ENCODE measurements at places on chromosomes 13 and 19.

- no peak for DNase-seq
Observed at GRCh38 chr13:70505809-70506208, 397.6 kb upstream of the KLHL1 start.

GRCh38 chr19:58003174-58003828 lies 681 bp upstream of the ZNF606 start:
- no peak for DNase-seq

DNA sequence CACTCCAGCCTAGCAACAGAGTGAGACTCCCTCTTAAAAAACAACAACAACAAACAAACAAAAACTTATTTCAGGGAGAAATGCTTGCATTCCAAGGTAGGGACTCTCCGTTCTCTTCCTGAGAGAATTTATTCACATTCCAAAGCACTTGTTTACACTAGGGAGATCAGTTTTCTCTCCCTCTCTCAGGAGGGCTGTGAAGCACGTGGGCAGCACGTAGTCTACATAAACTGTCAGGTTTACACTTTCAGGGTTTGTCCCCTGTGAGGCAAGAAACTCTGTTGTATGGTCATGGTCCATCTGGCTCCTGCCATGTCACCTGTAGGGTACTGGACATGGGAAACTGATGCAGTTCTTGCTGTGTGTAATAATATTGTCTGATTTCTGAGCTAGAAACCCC lies 31.6 kb downstream of the WDR87 start:
- DNase-seq, result no peak

- DNase-seq, result no peak
Observed at GRCh38 chr13:77386880-77387606, 60.1 kb upstream of the MYCBP2 start.

- peak; percentile 59 for DNase-seq
Observed at GRCh38 chr13:48892053-48892687, 83.5 kb upstream of the FNDC3A start.

DNA sequence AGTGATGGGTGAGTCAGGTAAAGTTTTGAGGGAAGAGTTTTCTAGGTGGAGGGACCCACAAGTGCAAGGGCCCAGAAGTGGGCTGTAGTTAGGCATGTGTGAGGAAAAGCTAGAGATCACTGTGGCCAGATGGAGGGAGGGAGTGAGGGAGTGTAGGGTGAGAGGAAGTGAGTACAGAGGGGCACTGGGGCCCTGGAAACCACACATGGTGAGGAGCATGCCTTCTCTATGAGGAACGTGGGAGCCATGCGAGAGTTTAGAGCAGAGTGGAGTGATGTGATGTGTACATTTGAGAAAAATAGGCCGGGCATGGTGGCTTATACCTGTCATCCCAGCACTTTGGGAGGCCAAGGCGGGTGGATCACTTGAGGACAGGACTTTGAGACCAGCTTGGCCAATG lies 14.7 kb upstream of the SHKBP1 start:
- DNase-seq, result no peak

GRCh38 chr19:6457958-6458694 lies 1.5 kb downstream of the SLC25A23 start:
- DNase-seq, result no peak

GRCh38 chr19:19278315-19278714 lies 5.2 kb upstream of the TM6SF2 start:
- no peak for DNase-seq

GRCh38 chr13:113862931-113863523 lies 849 bp downstream of the GAS6 start:
- DNase-seq, result no peak

- DNase-seq, result no peak
Observed at GRCh38 chr13:62583466-62583865, 1167.8 kb upstream of the PCDH20 start.

DNA sequence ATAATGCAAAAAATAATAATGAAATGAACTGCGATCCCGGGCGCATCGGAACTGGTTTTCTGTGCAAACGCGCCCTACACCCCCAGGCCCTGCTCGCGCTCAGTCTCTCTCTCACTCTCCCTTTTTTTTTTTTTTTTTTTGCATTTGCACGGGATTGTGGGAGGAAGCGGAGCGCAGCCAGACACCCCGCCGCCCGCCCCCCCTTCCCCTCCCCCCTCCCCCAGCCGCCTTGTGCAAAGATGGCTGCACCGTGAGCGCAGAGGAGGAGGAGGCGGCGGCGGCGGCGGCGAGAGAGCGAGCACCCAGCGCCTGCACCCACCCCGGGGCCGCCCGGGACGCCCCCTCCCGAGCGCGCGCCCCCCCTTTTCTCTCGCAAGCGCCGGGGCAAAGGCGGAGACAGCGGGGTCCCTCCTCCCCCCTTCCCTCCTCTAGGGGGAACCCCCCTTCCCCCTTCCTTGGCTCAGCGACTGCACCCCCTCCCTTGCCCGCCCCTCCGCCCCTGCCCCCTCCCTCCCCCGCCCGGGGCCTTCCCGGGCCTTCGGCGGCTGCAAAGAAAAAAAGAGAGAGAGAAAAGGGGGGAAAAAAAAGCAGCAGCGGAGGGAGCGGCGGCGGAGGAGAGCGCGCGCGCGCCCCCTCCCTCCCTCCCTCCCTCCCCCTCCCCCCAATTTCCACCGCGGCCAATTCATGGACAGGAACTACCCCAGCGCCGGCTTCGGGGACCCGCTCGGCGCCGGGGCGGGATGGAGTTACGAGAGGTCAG lies at the start of gene PRR12:
PRR12 (plus strand) TSS at position 212 of the 760 bp plus-strand sequence; CDS start at position 685, 473 bp downstream.
- no peak for DNase-seq

- DNase-seq, result no peak
Observed at GRCh38 chr19:45876411-45877197, 9.3 kb downstream of the IRF2BP1 start.

- DNase-seq, result no peak
Observed at GRCh38 chr13:96091164-96092117, 1.5 kb downstream of the HS6ST3 start.

GRCh38 chr13:60612593-60612992 lies 215.6 kb downstream of the TDRD3 start:
- DNase-seq, result no peak

DNA sequence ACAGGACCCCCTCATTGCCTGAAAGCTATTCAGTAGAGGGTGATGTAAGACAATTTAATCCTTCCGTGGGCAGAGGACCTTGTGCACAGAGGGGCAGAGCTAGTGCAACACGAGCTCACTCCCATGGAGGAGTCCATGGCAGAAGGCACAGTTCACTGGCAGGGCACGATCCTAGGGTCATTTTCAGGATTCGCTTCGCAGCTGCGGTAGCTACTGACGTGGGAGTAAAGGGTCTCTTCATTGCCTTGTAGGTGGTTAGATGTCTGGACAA lies 207.8 kb downstream of the FOXO1 start:
- DNase-seq, result no peak

GRCh38 chr13:27077451-27077850 lies 94.2 kb downstream of the USP12 start:
- DNase-seq, result no peak

- no peak for DNase-seq
Observed at GRCh38 chr13:28610996-28611395, 47.9 kb upstream of the POMP start.

DNA sequence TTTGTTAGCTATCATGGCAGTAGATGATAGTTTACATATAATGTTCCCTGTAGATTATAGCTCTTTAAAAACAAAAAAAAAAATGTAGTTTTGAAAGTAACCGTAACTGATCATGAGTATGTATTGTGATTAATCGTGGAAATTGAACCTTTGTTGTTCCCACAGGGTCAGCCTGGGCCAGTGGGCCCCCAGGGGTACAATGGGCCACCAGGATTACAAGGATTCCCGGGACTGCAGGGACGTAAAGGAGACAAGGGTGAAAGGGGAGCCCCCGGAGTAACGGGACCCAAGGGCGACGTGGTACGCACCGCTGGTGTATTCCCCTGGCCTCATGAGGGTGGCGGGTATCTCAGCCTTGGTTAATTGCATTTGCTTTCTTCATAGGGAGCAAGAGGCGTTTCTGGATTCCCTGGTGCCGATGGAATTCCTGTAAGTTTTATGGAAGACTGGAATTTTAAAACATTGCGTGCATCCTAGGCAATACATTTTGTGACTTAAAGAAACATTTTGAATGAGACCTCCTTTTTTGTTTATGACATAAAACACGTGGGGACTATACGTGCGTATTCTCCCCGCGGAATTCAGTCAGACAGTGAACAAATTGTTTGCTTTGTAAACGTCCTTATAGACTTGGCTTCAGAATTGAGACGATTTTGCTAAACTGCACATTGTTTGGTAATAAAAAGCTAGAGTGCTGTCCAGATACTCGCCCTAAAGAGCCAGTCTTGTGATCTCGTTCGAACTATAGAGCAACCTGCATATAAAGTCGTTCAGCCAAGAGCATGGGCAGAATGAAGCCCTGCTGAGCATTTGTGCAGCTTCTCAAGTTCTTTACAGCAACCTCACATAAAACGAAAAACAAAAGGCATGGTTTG lies 117.7 kb downstream of the COL4A2 start:
- no peak for DNase-seq

- no peak for DNase-seq
Observed at GRCh38 chr13:34667286-34668218, 274.5 kb upstream of the NBEA start.

GRCh38 chr19:16442386-16443276 lies 29.1 kb downstream of the EPS15L1 start:
- DNase-seq, result no peak

GRCh38 chr13:96490496-96490989 lies 400.6 kb downstream of the HS6ST3 start:
- DNase-seq, result no peak

DNA sequence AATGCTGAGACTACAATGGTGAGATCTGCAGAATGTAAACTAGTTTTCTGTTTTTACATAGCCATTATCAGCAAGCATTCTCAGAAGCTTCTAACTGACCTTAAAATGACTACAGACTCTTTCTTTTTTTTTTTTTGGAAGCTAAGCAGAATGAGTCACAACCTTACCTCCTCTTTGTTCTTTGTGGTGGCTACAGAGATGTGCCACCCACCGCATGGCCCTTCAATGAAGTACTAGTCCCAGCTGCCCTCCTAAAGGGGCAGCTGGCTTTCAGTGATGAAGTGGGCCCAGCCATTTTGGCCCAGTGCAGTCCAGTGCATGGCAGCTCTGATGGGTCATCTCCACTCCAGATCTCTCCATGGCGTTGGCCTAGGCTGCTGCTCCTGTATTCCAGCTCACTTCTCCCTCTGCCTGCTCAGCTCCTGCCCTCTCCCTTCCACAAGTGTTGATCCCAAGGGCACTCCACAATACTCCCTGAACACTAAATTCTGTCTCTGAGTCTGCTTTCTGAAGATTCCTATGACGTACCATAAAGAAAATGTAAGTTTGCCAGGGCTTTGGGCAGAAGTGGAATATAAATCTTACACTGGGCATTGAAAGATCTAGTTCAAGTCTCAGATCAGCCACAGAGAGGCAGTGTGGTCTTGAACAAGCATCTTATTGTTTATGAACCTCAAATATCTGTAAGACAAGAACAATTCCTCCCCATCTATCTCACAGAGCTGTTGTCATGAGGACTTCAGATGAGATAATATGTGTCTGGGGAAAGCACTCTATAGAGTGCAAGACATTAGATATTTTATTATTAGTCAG lies 85.6 kb downstream of the RXFP2 start:
- DNase-seq, result no peak

DNA sequence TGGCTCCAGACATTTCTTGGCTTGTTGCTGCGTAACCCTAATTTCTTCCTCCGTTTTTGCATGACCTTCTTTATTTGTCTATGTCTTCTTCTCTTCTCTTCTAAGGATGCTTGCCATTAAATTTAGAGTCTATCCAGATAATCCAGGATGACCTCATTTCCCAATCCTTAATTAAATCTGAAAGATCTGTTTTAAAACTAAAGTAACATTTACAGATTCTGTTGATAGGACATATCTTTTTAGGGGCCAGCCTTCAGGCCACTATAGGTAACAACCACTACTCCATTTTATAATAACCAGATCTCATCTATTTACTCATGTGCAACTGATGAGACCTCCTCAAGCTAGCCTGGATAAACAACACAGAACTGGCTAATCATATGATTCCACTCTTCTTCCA lies 490.5 kb upstream of the SLC10A2 start:
- DNase-seq, result no peak

- DNase-seq, result no peak
Observed at GRCh38 chr13:102854675-102855074, 8.8 kb downstream of the ERCC5 start.

- DNase-seq, result no peak
Observed at GRCh38 chr13:76339649-76340048, 546.6 kb downstream of the KCTD12 start.

Data from HCT116 (cell line).